Midbrain (tissue), 1 donor: ENCODE measurements at places on chromosomes 12 and 14.
A peak's percentile ranks its signal among the peaks of the same experiment; 100 is the strongest.

DNA sequence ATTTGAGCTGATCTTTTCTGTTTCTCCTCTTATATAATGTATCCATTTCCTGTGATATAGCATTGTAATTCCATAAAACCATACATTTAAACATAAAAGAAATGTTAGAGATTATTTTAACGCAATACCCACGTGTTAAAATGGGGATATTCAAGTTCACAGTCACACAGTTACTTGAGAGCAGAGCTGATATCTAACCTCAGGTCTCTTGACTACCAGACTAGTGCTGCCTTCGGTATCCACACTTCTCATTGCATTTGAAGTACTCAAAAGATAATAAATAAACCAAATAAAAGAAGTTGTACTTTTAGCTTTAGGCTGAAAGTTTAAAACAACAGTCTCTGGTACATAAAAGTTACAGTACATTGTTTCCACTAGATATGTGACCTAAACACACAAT lies 2.9 kb downstream of the CLECL1 start:
- DNase-seq, result no peak

GRCh38 chr14:104931304-104931770 lies 6.7 kb downstream of the PLD4 start:
- DNase-seq, result no peak

DNA sequence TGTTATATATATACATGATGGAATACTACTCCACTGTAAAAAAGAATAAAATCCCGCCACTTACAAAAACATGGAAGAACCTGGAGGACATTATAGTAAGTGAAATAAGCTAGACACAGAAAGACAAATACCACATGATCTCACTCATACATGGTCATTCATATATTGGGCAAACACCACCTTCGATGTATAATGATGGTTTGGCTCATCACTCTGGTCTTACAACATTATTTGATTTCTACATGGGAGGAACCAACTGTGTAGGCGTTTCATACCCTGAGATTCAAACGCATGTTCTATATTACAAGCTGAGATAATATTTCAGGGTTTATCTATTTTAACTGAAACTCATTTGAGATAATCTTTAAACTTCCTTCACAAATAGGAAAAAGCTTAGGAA lies 48.3 kb downstream of the ABCD2 start:
- DNase-seq, result no peak

- DNase-seq, result no peak
These were observed 791.6 kb downstream of the DIO2 start for GRCh38 chr14:79419571-79420327.

GRCh38 chr12:65171870-65172269 lies 2.5 kb downstream of the LEMD3 start:
- DNase-seq, result no peak

- DNase-seq, result no peak
These were observed 4.7 kb upstream of the SSH1 start for GRCh38 chr12:108861878-108862587.

- DNase-seq, result no peak
These were observed 35.2 kb upstream of the LHX5 start for GRCh38 chr12:113506867-113507266.

- no peak for DNase-seq
These were observed 156.7 kb downstream of the TMTC3 start for GRCh38 chr12:88298761-88299242.

- DNase-seq, result no peak
These were observed 22.2 kb upstream of the HDAC7 start for GRCh38 chr12:47841910-47842309.

DNA sequence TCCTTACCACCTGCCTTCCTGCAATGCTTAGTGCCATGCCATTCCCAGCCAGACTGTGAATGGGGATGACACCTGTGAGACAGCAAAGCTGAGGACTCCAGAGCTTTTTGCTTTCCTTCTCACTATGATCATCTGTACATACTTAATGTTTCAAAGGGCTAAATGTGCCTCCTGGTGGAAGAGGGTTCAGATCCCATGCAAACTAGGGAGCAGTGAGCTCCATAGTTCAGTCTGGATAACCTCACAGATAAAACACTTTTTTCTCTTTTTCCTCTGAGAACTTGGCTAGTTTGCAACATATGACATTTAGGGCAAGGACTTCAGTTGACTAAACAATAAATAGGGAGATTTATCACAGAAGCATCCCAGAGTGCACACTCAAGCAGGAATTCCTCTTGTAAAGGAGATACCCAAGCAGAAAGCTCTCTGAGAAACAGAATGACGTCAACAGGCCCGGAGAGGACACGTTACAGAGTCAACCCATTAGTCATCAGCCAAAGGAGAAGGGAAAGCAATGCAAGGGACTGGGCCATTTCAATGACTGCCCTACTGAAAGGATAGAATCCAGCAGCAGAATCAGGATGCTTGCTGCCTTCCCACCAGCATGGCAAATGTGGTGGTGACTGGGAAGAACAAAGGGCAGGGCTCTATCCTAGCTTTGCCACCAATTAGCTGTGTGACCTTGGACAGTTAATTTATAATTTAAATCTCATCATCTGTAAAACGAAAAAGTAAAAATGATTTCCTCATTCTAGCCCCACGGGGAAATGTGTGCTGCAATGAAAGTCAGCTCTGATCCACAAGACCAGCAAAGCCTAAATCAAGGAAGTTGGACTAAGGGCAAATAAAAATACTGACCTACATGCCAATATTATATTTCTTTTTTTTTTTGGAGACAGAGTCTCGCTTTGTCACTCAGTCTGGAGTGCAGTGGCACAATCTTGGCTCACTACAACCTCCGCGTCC lies 80.8 kb upstream of the ACTN1 start:
- no peak for DNase-seq

DNA sequence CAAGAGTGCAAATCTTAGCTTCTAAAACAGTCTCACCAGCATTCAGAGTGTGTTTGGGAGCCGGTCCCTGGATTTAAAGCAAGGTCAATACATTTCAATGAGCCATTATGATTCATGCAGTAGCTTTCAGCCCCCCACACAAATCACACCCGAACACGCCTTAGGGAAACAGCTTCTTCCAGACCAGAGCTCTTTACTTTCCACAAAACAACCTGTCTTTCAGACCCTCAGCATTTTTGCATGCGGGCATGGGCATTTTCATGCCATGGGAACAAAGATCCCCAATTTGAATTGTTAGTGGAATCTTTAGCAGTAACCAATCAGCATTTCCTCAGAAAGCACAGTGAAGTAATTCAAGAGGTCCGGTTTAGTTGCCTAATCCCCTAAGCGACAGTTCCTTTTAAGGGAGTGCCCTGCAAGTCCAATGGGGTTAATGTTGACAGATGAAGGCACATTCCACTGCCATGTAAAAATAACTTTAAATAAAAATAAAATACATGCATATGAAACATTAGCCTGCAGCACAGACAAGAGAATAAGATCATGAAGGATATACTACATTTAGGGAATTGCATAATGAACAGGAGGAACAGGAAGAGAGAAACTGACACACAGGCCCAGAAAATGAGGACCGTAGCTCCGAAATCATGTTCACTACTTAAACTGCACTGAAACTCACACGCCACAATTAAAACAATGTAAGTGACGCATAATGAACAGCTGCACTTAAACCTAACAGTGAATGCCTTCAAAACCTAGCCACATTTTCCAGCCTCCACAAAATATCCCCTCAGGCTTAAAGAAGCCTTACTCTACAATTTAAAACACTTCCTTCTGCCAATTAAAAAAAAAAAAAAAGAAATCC lies 4.0 kb downstream of the VPS37B start:
- no peak for DNase-seq

DNA sequence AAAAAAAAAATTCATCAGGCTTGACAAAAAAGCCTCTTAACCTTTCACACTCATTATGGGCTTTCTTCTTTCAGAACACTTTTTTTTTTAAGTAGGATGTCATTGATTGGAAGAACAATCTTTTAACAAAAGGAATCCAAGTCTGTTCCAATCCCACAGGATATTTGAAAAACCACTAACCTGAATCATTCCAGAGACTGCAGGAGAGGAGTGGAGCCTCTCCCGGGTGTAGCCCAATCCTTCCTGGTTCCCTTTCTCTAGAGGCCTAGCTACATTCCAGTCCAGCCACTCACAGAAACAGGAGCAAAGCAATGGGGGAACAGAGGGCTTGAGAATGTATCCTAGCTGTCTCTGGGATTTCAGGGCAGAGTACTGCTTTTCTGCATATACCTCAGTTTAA lies 4.3 kb downstream of the MFAP5 start:
- no peak for DNase-seq

DNA sequence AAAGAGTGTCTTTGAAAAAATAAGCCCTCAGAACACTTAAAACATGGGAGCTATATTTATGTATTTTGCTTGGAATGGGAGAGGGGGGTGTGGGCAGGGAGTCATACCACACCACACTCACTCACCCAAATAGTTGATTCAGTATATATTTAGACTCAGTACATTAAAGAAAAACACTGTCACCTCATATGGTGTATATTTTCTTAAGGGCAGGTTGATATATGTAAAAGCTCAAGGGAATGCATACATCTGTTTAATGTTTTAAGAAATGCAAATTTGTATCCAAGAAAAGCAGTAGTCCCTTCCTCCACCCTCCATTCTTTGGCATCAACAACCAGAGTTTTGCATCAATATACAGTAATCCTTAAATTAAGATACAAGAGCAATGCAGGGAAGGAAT lies 1.4 kb downstream of the NFYB start:
- DNase-seq, result no peak

DNA sequence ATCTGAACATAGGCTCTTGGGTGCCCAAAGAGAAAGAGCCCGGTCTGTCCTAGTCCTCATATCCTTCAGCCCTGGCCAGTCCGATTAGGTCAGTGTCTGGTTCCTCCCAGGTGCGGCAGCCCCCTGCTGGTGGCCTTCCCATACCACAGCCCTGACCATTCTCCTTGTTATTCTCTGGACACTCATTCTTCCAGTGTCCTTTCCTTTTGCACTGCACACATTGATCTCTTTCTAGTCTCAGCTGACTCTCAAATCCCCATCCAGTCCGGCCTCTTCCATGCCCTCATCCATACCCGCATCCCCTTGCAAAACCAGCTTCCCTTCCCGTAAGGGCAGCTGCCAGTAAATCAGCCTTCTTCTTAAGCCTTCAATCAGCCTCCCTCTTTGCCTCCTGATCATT lies 1316.3 kb downstream of the TMEM121 start:
- no peak for DNase-seq

DNA sequence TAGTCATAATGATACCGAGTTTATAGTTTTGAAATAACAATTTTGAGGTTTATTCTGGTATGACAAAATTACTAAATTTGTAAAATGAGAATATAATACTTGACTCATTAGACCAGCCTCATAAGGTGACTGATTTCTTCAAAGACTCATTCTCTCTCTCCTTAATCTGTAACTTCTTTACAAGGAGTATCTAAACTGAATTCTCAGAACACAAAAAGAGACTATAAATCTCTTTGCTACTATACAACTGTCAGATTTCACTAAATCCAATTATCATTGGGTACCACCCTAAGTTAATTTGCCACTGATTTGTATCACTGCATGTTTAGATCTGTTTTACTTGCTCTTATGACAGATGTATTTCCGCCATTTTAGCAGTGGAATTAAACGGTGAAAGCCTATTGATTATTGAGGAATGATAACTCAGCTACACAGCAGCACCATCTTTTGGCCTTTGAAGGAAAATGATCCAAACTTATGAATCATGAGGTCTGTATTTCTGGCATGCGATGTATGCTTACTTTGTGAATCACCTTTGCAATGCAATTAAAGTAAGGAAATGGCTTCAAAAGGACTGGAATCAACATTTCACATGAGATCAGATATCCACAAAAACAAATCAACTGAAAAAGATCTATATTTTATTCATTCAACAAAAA lies 161.2 kb downstream of the RERGL start:
- DNase-seq, result peak; percentile 1

- DNase-seq, result no peak
These were observed 96.9 kb downstream of the HELB start for GRCh38 chr12:66398931-66399910.

DNA sequence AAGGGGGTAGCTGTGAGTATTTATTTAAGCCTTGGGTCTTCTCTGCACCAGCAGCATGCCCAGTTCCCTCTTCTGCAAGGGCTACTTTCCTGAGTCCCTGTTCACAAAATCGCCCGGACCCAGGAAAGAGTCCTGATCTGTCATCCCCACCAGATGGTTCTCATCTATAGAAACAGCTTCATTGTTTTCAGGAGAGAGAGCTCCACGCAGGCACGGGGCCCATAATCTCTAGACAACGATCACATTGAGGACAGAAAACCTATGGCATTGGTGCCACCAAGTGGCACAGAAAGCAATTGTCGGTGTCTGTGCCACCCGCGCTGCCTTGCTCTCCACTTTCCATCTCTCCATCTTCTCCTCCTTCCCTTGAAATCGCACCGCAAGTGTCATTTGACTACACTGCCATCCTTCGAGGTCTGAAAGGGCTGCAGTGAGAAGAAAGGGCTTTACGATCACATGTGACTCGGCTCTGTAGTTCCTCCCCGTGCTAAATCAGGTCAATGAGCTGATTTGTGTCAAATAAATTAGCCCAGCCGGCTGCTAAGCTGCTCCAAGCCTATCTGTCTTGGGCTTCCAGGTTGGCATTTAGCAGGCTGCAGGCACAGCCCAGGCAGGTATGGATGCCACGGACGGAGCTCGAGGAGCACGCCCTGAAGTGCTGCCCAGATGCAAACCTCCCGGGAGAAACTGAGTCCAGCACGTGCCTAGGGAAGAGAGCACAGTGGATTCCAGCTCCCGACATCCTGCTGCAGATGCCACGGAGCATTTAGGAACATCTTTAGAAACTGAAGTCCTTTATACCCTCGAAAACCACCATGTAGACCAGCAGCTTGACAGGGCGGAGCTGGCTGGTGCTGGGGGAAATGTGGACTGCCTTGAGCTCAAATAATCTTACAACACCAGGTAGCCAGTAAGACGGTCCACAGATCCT lies 28.8 kb downstream of the SPRING1 start:
- peak; percentile 89 for DNase-seq

DNA sequence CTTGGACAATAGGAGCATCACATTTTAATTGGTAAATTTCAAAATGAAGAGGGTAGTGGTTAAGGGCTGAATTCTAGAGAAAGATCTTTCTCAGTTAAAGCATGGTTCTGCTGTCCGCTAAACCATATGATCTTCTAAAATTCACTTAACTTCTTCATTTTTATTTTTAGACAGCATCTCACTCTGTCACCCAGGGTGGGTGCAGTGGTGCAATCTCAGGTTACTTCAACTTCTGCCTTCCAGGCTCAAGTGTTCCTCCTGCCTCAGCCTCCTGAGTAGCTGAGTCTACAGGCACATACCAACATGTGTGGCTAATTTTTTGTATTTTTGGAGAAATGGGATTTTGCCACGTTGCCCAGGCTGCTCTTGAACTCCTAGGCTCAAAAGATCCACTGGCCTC lies 226.7 kb upstream of the ABCD2 start:
- DNase-seq, result no peak

- no peak for DNase-seq
These were observed 122.8 kb downstream of the AACS start for GRCh38 chr12:125187780-125188741.

- no peak for DNase-seq
These were observed 47.6 kb upstream of the FRMD6 start for GRCh38 chr14:51604073-51604472.

GRCh38 chr12:42469355-42470175 lies 120.0 kb downstream of the PRICKLE1 start:
- no peak for DNase-seq
